Hematopoietic multipotent progenitor cell treated with erythropoietin and hydrocortisone succinate and interleukin-3 and kit ligand, for 8 days (in vitro differentiated cells): ENCODE measurements at places on chromosomes 4 and X.

DNA sequence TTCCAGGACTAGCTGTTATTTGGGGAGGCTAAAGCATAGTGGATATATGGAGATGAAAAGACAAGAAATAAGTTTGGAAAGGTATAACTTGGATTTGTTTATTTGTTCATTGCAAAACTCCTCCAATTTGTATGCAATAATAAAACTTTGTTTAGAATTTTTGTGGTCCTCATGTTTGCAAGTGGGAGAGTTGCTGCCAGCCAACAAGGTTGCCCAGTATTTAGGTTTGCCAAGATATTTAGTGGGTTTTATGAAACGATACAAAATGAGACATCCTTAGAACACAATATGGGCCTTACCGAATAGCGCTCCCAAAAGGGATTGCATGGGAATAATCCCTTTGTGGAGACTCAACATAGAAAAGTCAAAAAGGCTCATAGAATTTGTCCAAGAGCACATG is 162.1 kb downstream of the INPP4B start:
- no peak for DNase-seq

- peak; percentile 88 for DNase-seq
Observed at GRCh38 chr4:83110223-83110945, 4.1 kb downstream of the PLAC8 start.

DNA sequence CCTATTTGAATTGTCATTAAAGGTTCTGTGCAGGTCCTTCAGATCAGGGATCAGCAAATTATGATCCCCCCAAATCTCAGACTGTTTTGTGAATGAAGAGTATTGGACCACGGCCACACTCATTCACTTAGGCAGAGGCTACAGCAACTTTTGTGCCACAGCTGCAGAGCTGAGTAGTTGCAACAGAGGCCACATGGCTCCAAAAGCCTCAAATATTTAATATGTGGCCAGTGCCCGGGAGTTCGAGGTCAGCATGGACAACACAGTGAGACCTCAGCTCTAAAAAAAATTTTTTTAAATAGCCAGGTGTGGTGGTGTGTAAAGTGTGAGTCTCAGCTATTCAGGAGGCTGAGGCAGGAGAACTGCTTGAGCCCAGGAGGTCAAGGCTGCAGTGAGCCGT is 100.7 kb downstream of the NSUN7 start:
- DNase-seq = no peak

GRCh38 chrX:130097507-130098209 is 12.6 kb downstream of the ELF4 start:
- peak; percentile 35 for DNase-seq

GRCh38 chr4:54005475-54005874 is 58.9 kb downstream of the CHIC2 start:
- no peak for DNase-seq

DNA sequence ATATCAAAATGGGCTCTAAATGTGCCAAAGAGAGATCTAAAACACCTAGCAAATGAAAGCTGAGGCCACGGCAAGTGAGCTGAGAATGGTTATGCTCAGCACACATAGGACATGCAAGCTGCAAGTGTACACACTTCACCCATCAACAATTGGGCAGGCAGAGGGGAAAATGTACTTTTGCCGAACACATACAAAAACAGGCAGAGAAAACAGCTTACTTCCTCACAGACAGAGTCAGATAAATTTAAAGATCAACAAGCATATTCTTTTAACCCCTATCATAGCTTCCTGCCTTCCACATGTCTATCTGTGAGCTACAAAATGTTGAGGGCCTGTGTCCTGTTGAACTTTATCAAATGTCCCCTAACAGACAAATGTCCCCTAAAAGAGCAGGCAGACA is 60.3 kb downstream of the SH3KBP1 start:
- peak; percentile 28 for DNase-seq

GRCh38 chr4:41787931-41788330 is 39.4 kb upstream of the PHOX2B start:
- no peak for DNase-seq

DNA sequence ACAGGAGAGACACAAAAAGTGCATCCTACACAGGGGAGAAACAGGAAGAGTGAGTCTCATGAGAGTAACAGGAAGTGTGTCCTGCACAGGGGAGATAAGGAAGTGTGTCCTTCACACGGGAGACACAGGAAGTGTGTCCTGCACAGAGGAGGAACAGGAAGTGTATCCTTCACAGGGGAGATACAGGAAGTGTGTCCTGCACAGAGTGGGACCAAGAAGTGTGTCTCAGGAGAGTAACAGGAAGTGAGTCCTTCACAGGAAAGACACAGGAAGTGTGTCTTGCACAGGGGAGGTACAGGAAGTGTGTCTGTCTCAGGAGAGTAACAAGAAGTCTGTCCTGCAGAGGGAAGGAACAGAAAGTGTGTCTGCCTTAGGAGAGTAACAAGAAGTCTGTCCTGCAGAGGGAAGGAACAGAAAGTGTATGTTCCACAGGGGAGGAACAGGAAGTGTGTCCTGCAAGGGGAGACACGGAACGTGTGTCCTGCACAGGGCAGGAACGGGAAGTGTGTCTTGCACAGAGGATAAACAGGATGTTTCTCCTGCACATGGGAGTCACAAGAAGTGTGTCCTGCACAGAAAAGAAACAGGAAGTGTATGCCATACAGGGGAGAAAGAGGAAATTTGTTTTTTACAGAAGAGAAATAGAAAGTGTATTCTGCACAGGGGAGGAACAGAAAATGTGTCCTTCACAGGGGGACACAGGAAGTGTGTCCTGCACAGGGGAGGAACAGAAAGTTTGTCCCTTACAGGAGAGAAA is 102.0 kb downstream of the ARSF start:
- peak; percentile 3 for DNase-seq

GRCh38 chr4:181807771-181808170 is 435.4 kb upstream of the TENM3 start:
- no peak for DNase-seq

DNA sequence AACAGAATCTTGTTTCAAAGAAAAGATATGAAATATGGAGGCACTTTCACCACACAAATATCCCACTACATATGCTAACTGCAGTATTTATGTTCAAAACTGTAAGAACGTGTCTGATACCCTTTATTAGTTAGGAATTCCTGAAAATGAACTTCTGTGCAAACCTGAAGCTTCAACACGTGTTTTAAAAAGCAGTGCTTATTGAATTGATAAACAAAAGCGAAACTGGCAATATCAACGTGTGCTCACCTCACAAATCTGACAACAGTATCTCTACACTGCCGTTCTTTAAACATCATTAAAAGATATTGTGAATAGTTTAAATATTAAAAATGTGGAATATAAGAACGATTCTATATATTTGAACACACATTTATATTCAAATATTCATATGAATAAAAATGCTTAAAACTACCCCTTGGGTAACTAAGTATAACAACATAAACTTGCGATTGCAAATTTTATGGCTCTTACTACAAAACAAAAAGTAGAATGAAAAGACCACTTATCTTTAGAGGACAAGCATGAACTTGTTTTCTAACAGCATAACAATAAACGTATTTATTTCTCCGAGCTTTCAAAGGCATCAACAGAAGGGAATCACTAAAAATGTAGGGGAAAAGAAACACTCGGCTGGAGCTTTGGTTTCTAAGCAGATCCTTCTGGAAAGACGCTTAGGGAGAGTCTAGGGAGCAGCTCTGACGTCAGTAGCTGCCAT is at the start of gene LRP2BP:
Gene LRP2BP (minus strand): TSS at position 687 of the 718 bp plus-strand sequence. CDS start 17,738 bp downstream, outside the sequence.
- DNase-seq = peak; percentile 43

GRCh38 chr4:148441624-148441985 is 609 bp downstream of the NR3C2 start:
- DNase-seq = no peak

DNA sequence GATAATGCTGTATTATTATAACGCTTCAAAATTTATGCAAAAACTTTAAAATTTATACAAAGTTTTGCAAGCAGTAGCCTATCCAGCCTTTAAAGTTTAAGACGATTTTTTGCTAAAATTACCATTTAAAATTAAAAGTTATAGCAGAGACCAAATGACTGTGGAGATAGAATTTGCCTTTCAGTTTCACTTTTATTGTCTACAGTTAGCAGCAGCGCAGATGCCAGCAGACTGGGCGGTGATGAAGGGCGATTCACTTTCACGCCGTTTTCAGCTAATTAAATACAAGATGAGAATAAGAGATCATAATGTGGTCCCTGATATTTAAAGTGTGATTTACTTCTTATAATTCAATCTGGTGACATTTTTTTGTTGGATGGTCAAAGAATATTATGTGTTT is 1381.5 kb upstream of the ADGRL3 start:
- DNase-seq = peak; percentile 60

DNA sequence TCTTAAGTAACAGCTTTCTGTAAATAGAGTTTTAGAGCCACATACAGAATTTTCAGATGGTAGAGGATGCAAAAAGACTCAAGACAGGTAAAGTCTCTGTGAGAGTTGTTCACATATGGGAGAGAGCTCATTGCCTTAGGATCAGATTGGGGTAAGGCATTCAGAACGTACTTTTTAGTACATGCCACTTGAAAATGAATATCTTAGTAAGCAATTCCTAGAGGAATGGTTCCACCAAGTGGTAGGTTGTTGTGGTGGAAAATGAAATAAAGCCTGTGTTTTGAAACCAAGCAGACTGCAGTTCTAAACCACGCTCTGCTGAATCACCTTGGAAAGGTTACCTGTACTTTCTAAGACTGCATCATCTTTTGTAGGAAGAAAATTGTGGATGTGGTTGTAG is 547.0 kb upstream of the LCORL start:
- DNase-seq = no peak

GRCh38 chr4:82948647-82949204 is 48.2 kb downstream of the THAP9 start:
- no peak for DNase-seq

GRCh38 chr4:126046081-126046614 is 731.4 kb downstream of the FAT4 start:
- no peak for DNase-seq

- no peak for DNase-seq
Observed at GRCh38 chrX:38982843-38983242, 181.6 kb downstream of the MID1IP1 start.

- peak; percentile 40 for DNase-seq
Observed at GRCh38 chr4:86924811-86925210, 10.0 kb upstream of the AFF1 start.

GRCh38 chrX:128800138-128800537 is 723.2 kb downstream of the SMARCA1 start:
- DNase-seq = no peak

GRCh38 chrX:100964362-100964761 is 5.1 kb upstream of the ARL13A start:
- DNase-seq = no peak

- DNase-seq = no peak
Observed at GRCh38 chr4:125101719-125102118, 213.0 kb upstream of the FAT4 start.

DNA sequence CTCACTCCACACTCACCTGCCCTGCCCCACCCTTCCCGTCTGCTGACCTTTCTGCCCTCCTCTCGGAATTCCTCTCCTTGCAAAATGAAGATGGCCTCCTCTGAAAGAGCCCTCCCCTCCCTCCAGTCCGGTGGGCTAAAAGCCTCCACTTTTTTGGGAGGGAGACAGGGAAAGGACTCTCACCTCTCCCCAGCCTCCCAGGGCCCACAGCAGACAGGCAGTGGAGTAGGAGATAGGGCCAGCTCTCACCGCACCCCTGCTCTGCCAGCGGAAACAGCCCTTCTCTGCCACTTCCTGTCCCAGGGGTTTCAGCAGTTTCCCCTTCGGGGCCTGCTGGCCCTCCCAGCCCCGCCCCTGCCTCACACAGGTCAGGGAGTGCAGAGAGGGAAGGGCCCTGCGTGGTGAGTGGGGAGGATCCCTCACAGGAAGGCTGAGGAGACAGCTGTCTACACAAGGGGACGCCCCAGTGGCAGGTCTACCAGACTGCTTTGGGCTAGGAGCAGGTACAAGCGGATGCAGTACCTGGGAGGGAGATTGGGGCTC is 18.2 kb downstream of the ELF4 start:
- peak; percentile 71 for DNase-seq

DNA sequence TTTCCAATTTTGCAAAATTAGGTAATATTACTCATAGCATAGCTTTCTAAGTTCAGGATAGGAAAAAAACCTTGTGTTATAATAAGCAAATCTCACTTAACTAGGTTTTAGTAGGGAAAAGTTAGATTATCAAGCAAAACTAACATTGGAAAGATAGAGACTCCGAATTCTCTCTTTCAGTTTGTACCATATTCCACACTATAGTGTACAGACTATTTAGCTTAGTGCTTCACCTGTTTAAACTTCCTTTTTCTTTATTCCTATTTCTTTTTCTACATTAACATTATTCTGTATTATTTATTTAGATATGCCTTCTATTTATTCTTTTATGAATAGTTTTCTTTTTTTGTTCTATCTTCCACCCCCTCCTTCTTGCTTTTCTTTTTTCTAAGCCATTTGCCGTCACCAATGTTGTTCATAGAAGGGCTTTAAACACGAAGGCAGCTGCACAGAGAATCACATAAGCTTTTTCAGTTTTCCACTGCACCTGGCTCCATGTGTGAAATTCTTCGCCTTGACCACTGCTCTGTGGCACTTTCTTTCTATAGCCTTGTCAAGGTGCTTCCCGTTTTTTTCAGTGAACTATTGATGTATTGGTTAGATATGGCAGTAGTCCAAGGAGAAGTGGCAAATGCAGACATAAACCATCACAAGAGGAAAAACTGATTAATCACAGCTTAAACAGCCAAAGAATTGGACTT is 8.5 kb downstream of the PCDH10 start:
- no peak for DNase-seq

DNA sequence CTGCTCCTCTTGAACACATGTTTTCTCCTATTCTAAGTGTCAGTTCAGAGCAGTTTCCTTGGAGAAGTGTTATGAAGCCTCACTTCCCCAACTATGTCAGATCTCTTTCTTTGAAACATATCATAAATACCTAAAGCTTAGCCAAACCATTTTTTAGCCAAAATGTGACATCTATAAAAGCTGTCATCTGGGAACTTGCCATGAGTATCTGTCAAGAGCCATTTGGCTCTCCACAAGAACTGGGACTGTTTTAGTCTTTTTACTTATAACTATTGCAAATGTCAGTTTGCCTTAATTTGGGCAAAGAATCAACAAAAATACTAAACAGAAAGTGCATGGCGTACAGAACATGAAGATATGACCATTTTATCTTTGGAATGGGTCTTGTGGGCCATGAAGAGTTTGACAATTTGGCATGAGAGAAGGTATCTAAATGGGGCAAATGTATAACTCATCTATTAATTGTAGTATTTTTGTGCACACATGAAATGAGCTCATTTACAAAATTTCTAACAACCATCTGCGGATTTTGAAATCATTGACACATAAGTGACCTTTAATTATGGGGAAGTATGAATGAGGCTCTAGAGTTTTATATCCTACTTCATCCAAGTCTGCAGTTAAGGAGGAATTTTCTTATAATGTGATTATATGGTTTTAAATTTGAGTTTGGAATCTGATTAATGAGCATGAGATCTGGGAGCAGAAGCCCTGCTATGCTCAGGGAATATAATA is 129.1 kb upstream of the PACRGL start:
- DNase-seq = no peak

DNA sequence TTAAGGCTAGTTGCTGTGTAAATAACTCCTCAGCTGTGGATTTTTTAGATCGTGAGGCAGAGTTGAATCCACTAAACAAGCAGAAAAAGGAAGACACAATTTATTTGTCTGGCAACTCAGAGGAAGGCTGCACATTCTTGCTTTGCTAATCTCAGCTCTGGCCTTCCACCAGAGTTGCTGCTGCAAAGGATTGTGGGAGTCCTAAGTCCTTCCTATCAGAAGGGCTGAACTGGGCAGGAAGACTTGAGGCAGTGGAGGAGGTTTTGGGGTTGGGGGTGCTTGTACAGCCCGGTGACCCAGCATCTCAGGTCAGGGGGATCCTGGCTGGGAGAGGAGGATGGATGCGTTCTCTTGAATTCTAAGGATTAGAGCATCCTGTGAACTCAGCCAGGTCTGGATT is 11.0 kb upstream of the VSIG1 start:
- DNase-seq = no peak
